ENCODE measurements at places on chromosomes 7 and 10. TPM values are rescaled to one million over a fixed set of nuclear protein-coding genes. Genes with fewer than 3 reads are reported as not detected.

- no peak for DNase-seq
These were observed 442.8 kb upstream of the NRP1 start for GRCh38 chr10:33777223-33777622.

DNA sequence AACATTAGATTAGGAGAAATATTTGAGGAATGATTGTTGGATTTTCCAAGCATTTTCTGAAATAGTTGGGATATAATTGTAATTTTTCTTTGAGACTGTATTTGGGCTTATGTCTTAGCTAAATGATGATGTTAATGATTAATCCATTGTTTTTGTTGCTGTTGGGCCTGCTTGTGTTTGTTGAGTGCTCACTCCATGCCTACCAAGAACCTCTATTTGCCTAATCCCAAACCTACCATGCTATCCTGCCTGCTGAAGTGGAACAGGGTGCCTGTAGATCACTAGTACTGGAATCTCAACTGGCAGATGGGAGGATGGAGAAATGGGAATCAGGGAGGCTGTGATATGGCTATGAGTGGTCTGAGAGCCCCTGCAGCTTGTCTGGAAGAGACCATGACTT lies 565.5 kb downstream of the SORCS3 start:
- no peak for DNase-seq

DNA sequence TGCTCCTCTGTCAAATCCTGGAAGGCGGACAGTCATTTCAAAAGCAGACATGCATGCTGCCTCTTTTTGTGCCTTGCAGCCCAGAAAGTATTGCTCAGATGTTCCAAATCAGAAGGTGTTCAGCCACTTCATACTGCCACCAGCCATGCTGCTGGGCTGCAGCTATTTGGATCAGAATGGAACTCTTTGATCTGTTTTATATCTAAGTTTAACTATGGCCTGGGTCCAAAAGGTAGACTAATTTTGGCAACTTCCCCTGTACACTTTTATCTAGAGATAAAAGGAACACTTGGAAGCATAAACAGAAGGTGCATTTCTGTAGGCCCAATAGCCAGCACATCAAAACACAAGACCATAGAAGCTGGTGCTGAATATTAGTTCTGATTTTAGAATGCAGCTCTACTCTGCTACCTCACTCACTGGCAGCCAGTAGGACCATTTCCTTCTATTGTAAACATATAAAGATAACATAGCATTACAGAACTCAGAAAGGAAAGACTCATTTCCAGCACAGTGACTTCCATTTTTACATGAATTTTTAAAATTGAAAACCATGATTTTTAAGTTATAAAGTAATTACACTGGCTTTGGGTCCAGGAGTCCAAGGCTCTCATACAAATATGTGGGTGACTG lies 143.1 kb upstream of the CAV2 start:
- peak; percentile 76 for DNase-seq

GRCh38 chr10:88256013-88256680 lies 327.0 kb downstream of the RNLS start:
- DNase-seq: no peak

DNA sequence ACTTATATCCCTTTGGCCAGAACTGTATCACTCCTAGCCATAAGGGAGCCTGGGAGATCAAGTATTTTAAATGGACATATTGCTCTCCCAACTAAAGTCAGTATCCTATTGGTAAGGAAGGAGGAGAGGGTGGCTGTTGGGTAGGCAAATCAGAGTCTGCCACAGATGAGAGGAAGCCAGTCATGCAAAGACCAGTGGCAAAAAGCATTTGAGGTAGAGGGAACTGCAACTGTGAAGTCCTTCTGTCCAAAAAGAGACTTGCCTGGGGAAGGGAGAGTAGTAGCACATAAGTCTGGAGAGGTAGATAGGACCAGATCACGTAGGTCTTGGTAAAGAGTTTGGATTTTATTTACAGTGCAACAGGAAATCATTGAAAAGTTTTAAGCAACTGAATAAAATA lies 8.8 kb upstream of the CCNJ start:
- DNase-seq: no peak

GRCh38 chr10:95987685-95988426 lies 55.5 kb upstream of the CCNJ start:
- no peak for DNase-seq

Gene FOXI2
- total RNA-seq: not detected

All from lung microvascular endothelial cell (primary cell).